ENCODE measurements at places on chromosomes 4 and X.
A peak's percentile ranks its signal among the peaks of the same experiment; 100 is the strongest.

GRCh38 chrX:140724736-140725135 lies 15.2 kb downstream of the LINC00632 start:
- no peak for DNase-seq

DNA sequence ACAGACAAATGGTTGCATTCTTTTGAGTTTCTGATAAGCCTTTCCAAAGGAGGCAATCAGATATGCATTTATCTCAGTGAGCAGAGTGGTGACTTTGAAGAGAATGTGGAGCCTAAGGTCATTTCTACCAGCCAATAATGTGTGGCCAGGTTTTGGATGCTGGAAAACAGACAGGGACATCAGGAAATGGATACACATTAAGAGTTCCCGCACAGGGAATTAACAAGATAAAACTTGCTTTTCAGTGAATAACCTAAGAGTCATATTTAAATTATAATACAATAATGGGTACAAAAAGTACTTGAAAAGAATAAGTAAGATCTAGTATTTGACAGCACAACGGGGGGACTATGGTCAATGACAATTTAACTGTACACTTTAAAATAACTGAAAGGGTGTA lies 492.3 kb upstream of the FAM241A start:
- DNase-seq, result no peak

- no peak for DNase-seq
Measured at GRCh38 chrX:6223516-6223915, 5.2 kb downstream of the NLGN4X start.

DNA sequence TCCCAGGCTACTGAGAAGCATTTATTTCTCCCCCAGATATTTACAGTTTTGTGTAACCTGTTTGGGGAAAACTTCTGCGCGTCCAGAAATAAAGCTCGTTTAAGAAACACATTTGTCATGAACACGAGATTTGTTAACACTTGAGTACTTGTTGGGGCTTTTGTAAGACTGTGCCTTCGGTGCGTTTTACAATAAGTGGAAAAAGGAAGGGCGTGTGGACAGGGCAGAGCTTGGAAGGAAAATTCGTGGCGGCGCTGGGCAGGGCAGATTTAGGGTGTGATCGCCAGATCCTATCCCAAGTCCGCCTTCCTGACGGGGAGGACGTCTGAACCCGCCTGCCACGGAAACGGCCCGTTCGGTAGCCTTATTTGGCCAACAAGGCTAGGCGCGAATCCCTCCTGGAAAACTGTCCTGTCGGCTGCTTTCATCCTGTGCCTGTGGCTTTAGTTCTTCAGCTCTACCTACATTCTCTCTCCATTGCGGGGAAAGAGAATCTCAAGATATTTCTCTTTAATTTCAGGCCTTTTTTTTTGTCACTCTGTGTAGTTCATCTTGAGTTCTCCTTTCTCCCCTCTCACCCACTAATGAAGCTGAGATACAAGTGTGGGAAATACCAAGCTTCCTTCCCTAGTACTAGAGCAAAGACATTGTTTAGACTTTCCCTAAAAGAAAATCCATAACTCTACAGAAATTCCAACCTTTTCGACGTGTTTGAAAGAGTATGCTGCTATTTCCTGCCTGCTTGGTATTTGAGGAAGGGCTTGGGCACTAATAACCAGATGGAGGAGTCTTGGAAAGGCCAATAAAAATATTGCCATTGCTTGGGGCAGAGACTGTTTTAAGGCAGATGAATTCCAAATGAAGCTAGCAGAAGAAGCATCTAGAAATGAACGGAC lies 982 bp downstream of the PDLIM5 start:
- peak; percentile 8 for DNase-seq

DNA sequence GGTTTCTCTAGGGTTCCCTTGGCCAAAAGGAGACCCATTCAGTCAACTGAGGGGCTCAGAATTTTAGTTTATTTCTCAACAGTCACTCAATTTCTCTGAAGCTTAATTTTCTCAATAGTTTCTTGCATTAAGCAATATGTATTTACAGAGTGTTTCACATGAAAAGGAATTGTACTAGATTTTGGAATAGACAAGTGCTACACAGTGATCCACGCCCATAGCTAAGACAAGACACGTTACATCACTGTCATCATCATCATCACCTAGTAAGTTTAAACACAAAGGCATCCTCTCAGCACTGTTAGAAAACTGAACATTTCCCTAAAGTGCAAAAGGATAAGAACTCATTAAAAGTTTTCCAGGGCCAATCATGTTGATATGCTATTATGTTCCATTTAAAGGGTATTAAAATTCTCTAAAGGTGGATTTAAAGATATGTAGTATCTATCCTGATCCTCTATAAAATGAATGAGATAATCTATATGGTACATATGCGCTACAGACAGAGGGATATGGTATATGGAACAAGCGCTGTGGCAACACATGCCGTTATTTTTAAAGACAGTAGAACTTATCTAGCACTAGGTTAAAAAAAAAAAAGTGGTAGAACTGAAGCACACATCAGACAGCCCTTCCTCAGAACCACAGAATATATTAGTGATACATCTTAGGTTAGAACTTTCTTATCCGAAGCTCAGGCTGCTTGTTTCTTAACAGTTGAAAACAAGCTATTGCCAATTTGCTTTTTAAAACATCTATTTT lies 12.1 kb downstream of the PPA2 start:
- no peak for DNase-seq

DNA sequence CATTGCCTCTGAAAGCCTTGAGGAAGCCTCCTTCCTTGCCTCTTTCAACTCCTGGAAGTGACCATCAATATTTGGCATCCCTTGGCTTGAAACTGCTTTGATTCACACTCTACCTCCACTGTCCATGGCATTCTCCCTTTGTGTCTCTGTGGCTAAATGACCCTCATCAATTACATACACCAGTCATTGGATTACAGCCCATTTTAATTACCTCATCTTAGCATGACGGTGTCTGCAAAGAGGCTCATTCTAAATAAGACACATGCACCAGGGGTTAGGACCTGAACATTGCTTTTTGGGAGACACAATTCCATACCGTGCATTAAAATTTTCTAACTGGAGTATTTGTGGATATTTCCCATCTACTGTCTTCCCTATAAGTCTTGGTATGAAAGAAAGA lies 60.7 kb upstream of the FAM9A start:
- DNase-seq, result no peak

GRCh38 chr4:14066979-14067378 lies 439.5 kb upstream of the BOD1L1 start:
- DNase-seq, result no peak

GRCh38 chrX:74280759-74281158 lies 23.2 kb upstream of the ZCCHC13 start:
- DNase-seq, result no peak

DNA sequence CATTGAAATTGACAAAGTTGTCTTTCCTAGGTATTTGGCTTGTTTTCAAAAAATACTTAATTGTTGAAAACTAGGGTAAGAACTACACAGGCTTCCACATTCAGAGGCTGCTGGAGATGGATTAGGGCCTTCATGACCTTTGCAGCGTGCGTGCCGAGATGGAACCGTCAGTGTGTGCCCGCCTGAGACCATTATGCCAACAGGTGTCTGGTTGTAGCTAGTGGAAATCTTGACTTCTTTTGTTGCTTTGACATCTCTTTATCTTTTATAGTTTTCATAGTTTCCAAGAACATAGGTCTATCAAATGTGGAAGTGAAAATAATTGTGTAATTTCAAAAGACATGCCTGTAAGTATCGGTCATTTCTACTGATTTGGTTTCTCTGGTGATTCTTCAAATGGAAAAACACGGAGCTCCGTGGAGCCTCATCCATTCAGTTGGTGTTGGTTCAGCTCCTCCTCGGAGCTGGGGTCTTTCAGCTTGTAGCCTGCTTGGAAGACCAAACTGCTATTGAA lies 38.9 kb upstream of the CLCN4 start:
- no peak for DNase-seq

DNA sequence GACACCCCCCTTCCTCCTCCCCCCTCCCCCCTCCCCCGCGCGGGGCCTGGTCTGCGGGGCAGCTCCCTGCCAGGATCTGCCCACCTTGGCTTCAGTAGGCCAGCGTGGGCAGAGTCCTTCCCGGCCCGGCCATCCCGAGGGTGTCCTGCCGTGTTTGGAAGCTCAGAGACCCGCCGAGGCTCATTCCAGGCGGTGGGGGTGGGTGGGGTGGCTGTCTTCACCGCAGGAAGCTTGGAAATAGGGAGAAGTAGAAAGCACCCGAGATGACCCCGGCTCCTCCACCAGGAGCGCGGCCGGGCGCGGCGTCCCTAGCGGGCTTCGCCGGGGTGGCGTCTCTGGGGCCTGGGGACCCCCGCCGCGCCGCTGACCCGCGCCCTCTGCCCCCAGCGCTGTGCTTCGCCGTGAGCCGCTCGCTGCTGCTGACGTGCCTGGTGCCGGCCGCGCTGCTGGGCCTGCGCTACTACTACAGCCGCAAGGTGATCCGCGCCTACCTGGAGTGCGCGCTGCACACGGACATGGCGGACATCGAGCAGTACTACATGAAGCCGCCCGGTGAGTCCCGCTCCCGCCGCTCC lies 1.6 kb downstream of the NAT8L start:
- DNase-seq, result no peak

DNA sequence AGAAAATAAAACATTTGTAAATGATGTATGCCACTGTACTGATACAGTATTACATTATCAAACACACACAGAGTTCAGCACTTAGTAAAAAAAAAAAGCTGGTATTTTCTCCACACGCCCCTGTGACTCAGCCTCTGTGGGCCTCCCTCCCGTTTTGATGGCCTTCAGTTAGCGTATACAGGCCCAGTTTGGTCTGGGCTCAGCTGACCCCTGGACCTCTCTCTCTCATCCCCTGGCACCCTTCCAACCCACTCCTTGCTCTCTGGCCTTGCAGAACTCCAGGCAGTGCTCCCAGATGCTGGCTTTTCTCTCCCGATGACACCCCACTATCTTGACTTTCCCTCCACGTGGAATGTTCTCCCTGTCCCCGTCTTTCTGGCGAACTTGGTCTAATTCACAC lies 89.0 kb upstream of the LIMCH1 start:
- no peak for DNase-seq

GRCh38 chrX:40267334-40268187 lies 169.8 kb upstream of the BCOR start:
- no peak for DNase-seq

GRCh38 chrX:134469486-134469885 lies 9.5 kb downstream of the HPRT1 start:
- DNase-seq, result no peak

GRCh38 chrX:153414856-153415510 lies 3.7 kb downstream of the ZFP92 start:
- DNase-seq, result no peak

DNA sequence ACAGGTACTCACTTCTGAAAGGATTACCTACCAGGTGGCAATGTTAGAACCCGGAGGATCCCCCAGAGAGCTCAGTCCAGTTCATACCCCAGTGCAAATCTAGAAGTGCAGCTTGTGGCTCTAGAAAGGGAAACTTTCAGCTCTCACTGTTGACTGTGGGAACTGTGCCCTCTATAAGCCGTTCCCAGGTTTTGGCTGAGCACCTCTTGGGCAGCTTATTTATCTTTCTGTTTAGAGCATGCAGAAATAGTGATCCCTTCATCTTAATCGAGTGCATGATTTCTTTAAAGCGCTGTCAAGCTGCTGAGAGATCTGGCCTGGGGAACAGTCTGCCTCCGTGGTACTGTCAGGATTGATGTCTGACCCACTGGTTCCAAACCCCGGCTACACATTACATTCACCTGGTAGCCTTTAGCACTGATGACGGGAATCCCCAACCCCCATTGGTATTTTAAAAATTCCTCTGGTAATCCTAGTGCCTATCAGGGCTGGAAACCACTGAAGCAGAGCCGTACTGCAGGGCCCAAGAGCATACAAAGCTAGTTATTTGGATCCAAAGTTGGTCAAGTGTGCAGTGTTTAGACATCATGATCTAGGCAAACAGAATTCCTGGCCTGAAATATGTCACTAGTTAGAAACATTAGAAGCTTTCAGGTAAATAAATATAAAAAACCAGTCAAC lies 103.2 kb downstream of the KLHL8 start:
- no peak for DNase-seq

- no peak for DNase-seq
Measured at GRCh38 chr4:89558147-89558546, 250.5 kb upstream of the GPRIN3 start.

GRCh38 chr4:39365830-39366771 lies at the start of gene RFC1:
Gene RFC1 (minus strand): TSS chr4:39366362. CDS start chr4:39366241, 121 bp downstream.
- peak; percentile 97 for DNase-seq

- no peak for DNase-seq
Measured at GRCh38 chr4:55949482-55949802, 697 bp downstream of the CEP135 start.

- no peak for DNase-seq
Measured at GRCh38 chrX:19760345-19760744, 127.1 kb downstream of the SH3KBP1 start.

DNA sequence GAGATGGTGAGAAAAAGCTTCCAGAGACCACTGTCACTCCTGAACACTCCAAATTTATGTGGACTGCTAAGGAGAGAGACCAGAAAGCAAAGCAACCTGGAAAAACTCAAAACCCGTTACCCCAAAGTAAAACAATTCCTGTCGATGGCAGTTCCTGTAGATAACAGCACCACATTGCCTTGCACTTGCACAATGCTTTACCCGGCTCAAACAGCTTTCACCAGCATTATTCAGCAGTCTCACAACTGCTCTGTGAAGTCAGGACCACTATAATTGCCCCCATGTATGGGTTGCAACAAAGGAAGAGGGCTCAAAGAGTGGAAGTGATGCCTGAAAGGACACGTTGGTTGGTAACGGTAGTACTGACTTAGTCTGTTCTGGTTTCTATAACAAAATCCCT lies 234.8 kb downstream of the BCOR start:
- no peak for DNase-seq

DNA sequence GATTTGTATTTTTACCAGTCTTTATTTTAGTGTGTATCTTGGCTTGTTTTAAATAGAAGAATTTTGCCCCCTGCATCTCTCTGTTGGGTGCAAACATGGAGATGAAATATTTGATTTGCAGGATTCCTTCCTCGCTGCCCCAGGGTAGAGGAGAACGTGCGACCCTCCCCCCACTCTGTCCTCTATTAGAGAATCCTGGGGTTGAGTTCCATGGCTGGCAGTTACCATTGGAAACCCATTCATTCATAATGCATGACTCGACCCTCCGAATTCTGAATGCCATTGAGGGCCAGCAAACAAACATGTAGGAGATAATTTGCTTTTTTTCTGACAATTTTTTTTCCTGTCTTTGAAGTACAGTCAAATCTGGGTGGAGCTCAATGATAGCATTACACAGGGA lies 53.7 kb downstream of the TRIM2 start:
- DNase-seq, result no peak

- DNase-seq, result no peak
Measured at GRCh38 chrX:10467793-10468192, 152.6 kb downstream of the MID1 start.

GRCh38 chr4:107935246-107935645 lies 3.9 kb downstream of the CYP2U1 start:
- DNase-seq, result no peak

DNA sequence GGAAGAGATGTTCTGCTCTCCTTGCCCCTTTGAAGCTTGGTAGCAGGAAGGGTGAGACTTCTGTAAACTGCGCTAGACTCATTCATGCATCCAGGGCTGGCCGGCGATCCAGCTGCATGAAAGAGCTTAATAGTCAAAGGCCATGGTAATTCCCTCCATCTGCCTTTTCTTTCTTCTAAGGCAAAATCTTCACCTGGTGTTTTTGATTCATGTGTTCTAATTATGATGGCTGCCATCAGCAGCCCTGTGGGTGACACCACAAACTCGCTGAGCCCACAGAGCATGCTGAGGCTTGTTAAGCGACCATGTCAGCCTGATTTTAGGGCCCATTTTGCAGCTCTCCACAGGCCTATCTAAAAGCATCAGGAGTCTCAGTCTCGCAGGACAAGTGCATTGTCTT lies 450.1 kb upstream of the TENM3 start:
- DNase-seq, result no peak
